Mammary epithelial cell (primary cell): ENCODE measurements at places on chromosomes 6 and 20. TPM values are rescaled to one million over a fixed set of nuclear protein-coding genes. Genes with fewer than 3 reads are reported as not detected.

DNA sequence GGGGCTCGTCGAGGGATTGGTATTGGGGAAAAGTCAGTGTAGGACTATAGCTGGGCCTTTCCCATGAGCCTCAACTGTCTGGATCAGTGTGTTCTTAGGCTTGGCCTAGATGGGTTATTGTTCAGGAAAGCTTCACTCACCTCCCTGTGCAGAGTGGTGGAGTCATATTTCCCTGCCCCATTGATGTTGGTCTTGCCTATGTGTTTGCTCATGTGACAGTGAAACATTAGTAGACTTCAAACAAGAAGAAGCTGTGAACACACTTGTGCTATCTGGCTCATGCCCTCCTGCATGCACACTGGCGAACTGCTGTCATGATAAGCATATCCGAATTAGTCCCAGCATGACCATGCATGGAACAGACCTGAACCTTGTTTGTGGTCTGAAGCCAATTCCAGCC, 171.1 kb downstream of the DHX35 start:
- no peak for DNase-seq

GRCh38 chr6:156183678-156184077, 593.5 kb upstream of the ARID1B start:
- no peak for DNase-seq

The RAMACL gene
- total RNA-seq: 3.7 and 3.8 TPM in 2 replicates

The BLOC1S5 gene
- 9.0 TPM for total RNA-seq

The LY6G5B gene
- total RNA-seq: 2.8 TPM
